Activated gamma-delta T cell (primary cell): ENCODE measurements at places on chromosomes 2 and 18.

GRCh38 chr2:11027195-11027594 is 115.5 kb downstream of the KCNF1 start:
- DNase-seq = no peak

- DNase-seq = no peak
These were observed 24.0 kb downstream of the LYPD6B start for GRCh38 chr2:149062531-149062930.

- DNase-seq = no peak
These were observed 16.4 kb upstream of the TMEM18 start for GRCh38 chr2:693606-694005.

GRCh38 chr2:25314514-25315315 is 27.0 kb downstream of the DNMT3A start:
- no peak for DNase-seq

DNA sequence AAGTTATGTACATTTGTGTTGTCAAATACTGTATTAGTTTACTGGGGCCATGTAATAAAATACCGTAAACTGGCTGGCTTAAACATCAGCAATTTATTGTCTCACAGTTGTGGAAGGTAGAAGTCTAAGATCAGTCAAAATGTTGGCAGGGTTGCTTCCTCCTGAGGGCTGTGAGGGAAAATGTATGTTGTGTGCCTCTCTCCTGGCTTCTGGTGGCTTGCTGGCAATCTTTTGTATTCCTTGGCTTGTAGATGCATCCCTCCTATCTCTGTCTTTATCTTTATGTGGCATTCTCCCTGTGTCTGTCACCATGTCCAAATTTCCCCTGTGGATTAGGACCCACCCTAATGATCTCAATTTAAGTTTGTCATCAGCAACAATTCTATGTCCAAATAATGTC is 37.0 kb upstream of the SLC30A6 start:
- no peak for DNase-seq

DNA sequence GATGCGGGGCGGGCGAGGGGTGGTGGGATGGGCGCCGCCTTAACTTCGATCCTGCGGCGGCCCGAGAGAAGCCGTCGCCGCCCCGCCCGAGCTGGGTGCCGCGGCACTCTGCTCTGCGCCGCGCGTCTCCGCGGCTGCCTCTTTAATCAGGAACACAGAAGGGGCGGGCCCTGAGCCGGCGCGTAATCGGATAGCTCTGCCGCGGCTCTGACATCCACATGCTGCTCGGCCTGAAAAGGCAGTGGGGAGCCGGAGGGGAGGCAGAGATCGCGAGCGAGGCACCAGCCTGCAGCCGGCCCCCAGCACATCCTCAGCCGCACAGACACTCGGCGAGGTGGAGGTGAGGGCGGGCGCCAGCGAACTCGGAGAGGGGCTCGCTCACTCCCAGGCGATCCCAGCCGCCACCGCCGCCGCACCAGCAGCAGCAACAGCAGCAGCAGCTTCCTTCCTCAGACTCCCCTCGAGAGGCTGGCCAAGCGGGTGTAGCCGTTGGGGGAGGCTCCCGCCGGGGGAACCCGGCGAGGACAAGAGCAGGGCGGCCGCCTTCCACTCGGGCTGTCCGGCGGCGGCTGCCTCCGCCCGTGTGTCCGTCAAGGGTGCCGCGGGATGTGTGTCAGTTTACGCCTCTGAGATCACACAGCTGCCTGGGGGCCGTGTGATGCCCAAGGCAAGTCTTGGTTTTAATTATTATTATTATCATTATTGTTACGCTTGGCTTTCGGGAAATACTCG is at the start of gene NRP2:
NRP2 (plus strand) TSS at position 263 of the 732 bp plus-strand sequence. CDS start 790 bp downstream, outside the sequence.
- no peak for DNase-seq

- DNase-seq = no peak
These were observed 4.0 kb upstream of the CKAP2L start for GRCh38 chr2:112768432-112768831.

GRCh38 chr2:39464864-39465263 is 27.8 kb upstream of the MAP4K3 start:
- DNase-seq = no peak

DNA sequence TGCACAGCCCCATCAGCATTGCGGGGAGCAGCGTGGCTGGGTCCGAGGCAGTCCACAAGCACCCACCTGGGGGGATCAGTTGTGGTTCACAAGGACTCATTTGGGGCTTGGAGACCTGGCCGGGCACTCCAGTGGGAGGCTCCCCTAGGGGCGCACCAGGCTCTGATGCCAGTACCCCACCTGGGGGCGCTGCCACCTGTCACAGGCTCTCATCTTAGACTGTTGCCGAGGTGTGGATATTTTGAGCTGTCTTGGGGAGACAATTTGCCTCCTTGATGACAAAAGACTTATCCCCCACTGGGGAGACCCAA is 3.0 kb downstream of the ADRA2B start:
- DNase-seq = no peak

DNA sequence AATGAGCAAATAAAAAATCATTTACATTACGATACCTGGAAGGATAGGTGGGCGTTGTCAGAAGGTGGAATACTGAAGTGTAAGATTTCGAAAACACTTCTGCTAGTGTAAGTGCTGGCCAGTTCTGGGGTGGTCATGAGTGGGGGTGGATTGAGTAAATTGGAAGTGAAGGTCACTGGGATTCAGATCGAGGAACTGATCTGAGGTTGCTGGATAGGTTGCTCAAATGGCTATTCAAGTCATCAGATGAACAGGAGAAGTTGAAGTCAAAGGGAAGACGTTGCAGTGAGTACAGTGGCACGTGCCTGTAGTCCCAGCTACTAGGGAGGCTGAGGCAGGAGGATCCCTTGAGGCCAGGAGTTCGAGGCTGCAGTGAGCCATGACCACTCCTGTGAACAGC is 95.7 kb downstream of the MALT1 start:
- DNase-seq = no peak

- no peak for DNase-seq
These were observed 43.8 kb downstream of the APOB start for GRCh38 chr2:20999906-21000645.

DNA sequence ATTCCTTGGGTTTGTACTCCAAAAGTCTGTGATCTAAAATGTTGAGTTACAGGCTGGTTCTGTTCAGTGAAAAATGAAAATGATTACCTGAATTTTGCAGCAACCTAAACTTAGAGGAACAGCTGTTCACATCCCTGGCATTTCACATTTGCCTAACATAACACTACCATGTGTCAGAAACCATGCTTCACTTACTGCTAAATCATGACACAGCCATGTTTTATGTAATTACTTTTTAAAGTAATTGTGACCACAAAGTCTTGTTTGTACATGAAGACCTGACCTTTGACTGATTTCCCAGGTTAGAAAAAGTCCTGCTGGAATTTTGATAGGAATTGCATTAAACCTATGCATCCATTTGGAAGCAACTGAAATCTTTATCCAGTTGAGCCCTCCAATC is 79.1 kb downstream of the FAM168B start:
- no peak for DNase-seq

- no peak for DNase-seq
These were observed 487.4 kb upstream of the ZEB2 start for GRCh38 chr2:145007093-145007959.

- no peak for DNase-seq
These were observed 157.3 kb upstream of the SPRED2 start for GRCh38 chr2:65589667-65590066.

DNA sequence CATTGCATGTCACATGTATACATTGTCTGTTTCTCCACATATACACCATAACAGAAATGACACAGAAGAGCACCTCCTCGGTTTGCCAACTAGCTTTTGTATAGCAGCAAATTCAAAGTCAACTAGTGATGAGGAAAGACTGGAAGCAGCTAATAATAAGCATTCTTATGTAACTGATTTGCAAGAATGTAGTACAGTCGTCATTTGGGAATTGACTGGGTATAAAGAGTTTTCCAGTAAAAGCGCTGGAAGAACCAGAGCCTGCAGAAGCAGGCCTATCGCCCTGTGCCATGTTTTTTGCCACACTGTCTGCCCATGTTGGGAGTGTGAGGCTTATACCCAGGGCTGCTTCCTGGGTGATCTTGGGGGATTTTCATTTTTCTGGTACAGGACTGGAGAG is 310.6 kb downstream of the GBX2 start:
- DNase-seq = no peak

GRCh38 chr2:46989491-46990230 is 74.1 kb upstream of the MCFD2 start:
- DNase-seq = no peak

DNA sequence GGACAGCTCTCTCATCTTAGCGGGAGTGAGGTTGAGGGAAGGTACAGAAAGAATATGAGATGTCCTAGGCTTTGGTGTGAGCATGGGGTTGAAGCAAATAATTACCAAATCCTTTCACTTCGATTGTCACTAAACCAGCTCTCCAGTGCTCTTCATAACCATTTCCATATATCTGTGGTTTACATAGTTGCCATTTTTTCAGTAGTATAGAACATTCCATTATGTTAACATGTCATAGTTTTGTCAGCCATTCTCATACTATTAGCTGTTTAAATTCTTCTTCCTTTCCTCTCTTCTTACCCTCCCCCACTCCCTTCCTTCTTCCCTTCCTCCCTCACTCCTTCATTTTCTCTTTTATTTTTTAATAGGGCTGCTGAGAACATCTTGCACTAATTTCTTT is 205.9 kb downstream of the BABAM2 start:
- DNase-seq = no peak

GRCh38 chr2:72115110-72116080 is 32.3 kb downstream of the CYP26B1 start:
- no peak for DNase-seq

DNA sequence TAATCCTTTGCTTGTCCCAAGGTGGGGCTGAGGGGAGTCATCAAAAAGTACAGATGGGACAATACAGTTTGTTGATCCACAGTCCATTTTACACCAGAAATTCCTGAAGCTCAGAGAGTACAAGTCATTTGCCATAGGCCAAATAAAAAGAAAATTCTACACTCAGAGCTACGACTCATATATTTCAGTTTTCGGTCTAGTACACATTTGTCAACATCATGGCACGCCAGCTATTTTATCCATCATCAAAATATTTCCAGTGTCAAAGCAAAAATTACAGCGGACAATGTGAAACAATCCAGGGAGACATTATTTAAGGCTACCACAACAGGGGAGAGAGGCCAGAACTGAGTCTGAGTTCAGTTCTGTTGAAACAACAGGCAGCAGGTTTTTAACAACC is 587.5 kb upstream of the DSEL start:
- DNase-seq = no peak

DNA sequence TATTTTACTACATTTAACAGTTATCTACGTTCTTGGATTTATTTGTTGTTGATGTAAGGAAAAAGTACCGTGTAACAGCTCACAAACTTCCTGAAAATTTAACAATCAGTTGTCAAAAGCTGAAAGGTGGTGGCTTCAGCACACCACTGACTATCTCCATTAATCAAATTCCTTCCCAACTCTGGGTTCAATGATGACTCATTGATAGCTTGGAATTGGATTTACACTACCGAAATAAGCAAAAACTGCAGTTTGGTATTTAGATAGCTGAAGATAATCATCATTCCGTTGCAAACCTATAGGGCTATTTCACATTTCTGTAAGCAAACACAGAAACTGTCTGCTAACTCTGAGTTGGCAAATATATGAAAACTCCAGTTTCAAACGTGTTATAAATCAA is 322.3 kb upstream of the TFPI start:
- DNase-seq = no peak

- no peak for DNase-seq
These were observed 10.6 kb upstream of the TRABD2A start for GRCh38 chr2:84891355-84892010.

DNA sequence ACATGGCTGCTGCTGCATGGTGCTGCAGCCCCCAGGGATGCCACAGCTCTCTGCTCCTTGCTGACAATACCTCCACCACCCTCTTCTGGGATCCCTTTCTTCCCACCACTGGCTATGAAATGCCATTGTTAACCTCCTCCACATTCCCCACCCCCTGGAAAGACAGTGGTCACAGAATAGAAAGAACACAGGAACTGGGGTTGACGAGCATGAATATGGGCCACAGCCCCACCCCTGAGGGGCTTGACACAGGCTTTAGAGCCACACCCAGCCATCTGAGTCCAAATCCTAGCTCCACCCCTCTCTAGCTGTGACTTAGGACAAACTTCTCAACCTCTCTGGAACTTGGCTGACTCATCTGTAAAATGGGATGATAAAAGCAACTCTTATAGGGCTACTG is 47.3 kb downstream of the TMEM163 start:
- no peak for DNase-seq

DNA sequence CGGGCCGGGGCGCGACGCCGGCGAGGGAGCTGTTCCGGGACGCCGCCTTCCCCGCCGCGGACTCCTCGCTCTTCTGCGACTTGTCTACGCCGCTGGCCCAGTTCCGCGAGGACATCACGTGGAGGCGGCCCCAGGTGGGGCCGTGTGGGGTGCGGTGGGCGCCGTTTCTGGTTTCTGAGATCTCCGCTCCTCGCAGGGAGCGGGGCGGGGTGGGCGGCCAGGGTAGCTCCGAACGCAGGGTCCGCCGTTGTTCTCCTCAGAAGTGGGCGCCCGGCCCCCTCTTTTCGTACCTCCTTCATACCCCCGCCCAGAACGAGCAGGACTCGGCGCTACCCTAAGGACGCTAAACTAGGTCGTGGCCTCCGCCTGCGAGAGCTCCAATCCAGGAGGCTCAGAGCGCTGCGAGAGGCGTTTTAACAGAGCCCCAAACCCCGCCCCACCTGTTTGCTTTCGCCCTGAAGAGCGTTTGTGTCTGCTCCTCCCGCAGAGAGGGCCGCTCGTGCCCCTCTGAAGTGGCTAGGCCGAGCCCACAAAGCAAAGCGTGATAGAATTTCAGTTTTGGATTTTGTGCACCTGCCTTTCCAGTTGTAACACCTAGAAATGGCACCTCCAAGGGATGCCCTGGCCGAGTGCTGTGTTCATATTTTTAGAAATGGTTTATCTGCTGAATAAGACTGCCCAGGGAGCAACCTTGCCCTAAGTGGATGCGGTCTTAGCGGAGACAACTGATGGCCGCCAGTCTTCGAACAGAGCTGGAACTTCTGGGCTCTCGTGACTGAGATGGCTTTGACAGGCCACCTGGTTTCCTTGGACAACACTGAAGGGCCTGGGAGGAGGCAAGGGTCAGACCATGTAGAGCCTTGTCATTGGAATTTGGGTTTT is 626 bp downstream of the CAPN10 start:
- DNase-seq = no peak
